ENCODE measurements at places on chromosomes 5 and 9. TPM values are rescaled to one million over a fixed set of nuclear protein-coding genes. Genes with fewer than 3 reads are reported as not detected.

SMC5 gene
- total RNA-seq: 10.9 TPM

PCDHGA2 gene
- 0.50 TPM for total RNA-seq

DOLK gene
- 22.9 TPM for total RNA-seq

IRX1 gene
- total RNA-seq: not detected

PCDHGA1 gene
- under 0.01 TPM for total RNA-seq

DIMT1 gene
- 33.0 TPM for total RNA-seq

SLC4A9 gene
- total RNA-seq: not detected

BTNL9 gene
- not detected for total RNA-seq

All from bronchus fibroblast of lung (primary cell).